ENCODE measurements at places on chromosomes 13 and 19.

GRCh38 chr19:30087381-30088138 lies 145.5 kb downstream of the URI1 start:
- DNase-seq = no peak

DNA sequence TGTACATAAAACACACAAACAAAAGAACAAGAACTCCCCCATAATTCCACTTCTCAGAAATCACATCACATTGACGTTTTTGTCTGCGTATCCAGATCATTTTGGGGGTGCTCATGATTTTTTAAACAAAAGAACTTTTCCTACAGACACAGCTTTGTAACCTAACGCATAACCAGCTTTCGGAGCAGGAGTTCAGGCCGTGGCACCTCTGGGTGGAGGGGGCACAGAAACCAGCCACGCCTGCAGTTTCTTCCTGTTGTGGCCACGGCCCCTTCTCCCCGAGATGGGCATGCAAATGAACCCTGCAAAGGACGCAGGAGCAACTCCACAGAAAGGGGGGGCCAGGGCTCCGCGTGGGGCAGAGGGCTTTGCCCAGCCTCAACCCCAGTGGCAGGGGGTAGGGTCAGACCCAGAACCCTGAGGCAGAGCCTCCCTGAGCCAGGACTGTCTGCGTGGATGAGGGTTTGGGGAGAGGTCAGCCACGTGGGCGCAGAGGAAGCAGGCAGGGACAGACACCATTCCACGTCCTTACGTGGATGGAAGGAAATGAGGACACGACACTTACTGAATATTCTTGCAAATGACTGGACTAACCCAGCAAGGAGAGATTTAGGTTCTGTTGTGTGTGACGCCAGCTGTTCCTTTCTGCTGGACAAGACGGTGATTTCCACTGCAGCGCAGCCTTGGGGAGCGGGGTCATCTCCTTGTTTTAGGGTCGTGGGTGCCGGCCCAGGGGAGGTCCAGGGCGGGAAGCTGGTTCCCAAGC lies 64.4 kb downstream of the RASA3 start:
- DNase-seq = no peak

- DNase-seq = peak; percentile 95
These were observed at the start of gene WDR18 for GRCh38 chr19:984165-984967. Gene WDR18, plus strand, starts transcription at chr19:984345. Its CDS starts 9 bp downstream, at chr19:984354.

- DNase-seq = no peak
These were observed 9.2 kb upstream of the CLC start for GRCh38 chr19:39746836-39747529.

- no peak for DNase-seq
These were observed 44.0 kb upstream of the KPNA3 start for GRCh38 chr13:49836516-49836915.

DNA sequence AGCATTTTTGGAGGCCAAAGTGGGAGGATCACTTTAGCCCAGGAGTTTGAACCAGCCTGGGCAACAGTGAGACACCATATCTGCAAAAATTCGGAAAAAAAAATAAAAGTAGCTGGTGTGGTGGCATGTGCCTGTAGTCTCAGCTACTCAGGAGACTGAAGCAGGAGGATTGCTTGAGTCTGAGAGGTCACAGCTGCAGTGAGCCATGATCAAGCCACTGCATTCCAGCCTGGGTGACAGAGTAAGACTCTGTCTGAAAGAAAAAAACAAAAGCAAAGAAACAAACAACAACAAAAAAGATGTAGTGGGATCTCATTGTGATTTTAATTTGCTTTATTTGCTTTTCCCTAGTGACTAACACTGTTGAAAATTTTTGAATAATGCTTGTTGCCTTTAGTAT lies 394.7 kb upstream of the KLHL1 start:
- no peak for DNase-seq

All from hindlimb muscle (tissue), 1 donor.